ENCODE measurements at places on chromosomes 13 and 19. TPM values are rescaled to one million over a fixed set of nuclear protein-coding genes. Genes with fewer than 3 reads are reported as not detected.

Gene RASL11A
- 7.2 TPM for total RNA-seq

DNA sequence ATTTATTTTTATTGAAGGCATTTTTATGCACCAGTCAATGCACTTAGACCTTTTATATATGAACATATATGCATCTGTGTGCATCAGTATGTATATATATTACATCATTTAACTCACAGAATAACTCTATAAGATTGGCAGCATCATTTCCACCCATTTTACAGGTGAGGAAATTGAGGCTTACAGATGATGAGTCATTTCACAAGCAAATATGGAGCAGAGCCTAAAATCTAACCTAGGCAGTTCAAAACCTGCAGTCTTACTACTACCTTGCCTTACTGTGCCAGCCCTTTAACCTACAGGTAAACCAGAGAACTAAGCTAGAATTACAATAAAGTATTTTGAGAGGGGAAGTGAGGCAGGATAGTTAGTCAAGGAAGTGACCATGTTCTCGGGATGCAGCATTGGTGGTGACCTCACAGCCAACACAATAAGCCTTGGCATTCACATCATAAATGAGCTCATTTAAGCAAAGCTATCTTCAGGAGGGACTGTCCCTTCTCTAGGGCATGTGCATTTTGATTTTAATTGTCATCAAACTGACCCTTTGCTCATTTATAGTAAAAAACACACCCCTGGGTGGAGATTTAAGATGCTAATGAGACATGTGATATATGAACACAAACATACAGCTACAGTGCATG is 274.3 kb downstream of the DCLK1 start:
- no peak for DNase-seq

Gene RFPL4AL1
- total RNA-seq: not detected

- DNase-seq: no peak
Measured at GRCh38 chr13:36680913-36681312, 7.1 kb downstream of the SERTM1 start.

DNA sequence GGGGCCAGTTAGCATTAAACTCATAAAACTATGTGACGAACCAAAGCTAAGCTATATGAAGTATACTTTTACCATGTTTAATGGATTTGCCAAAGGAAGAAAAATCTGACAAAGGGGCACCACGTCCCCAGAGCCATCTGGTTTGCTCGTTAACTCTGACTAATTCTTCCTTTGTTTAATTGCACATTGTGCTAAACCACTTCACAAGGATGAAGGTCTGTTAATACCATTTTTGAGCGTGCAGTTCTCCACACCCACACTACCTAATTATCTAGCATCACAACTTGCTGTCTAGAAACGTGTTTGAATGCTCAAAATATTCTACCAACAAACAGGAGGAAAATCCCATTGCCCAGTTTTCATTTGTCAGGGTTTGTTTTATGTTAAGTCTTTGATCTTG is 74.8 kb downstream of the COL4A1 start:
- no peak for DNase-seq

Data from spinal cord (tissue), 10 donors.